ENCODE measurements at places on chromosomes 4 and X. TPM values are rescaled to one million over a fixed set of nuclear protein-coding genes. Genes with fewer than 3 reads are reported as not detected.

Gene ANKRD50
- 0.35 TPM for total RNA-seq

GRCh38 chr4:142088906-142089305 lies 452.5 kb downstream of the IL15 start:
- H3K4me3 ChIP-seq, result no peak overlapping the region
- H3K27me3 ChIP-seq, result no peaks in the 10 kb centered on the region
- no peak for DNase-seq
- H3K4me1 ChIP-seq, result no peaks in the 10 kb centered on the region

GRCh38 chrX:86195343-86195742 lies 47.1 kb downstream of the DACH2 start:
- H3K4me3 ChIP-seq, result no peak overlapping the region
- H3K27ac ChIP-seq, result no peak overlapping the region
- no peaks in the 10 kb centered on the region for H3K4me1 ChIP-seq
- H3K27me3 ChIP-seq, result no peaks in the 10 kb centered on the region
- no peaks in the 10 kb centered on the region for H3K36me3 ChIP-seq

Gene EDNRA
- not detected for total RNA-seq

DNA sequence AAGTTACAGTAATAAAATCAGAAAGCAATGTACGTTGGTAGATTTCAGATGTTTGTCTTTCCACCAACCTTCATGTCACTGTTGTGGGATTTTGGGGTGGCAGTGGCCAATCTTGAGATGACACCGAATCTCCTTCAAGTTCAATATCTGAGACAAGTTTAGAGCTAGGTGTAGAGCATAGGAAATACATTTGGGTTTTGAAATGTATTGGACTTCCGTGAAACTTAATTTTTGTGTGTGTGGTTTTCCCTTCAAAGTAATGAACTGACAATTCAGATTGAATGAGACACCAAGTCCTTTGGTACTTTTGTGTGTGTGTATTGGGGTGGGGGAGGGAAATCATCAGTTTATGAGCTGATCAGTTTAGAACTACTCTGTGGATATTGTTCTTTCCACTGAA lies 1.8 kb downstream of the WDR44 start:
- H3K27ac ChIP-seq, result peak overlapping the region; percentile 98
- H3K36me3 ChIP-seq, result peaks cover 5% of the 10 kb centered on the region
- DNase-seq, result no peak

- H3K27me3 ChIP-seq, result no peaks in the 10 kb centered on the region
- no peak for DNase-seq
- peaks cover 3% of the 10 kb centered on the region for H3K4me1 ChIP-seq
- H3K4me3 ChIP-seq, result no peak overlapping the region
These were observed 41.1 kb upstream of the AFF2 start for GRCh38 chrX:148459343-148459742.

- no peak overlapping the region for H3K4me3 ChIP-seq
- H3K4me1 ChIP-seq, result no peaks in the 10 kb centered on the region
These were observed 1953.0 kb upstream of the IGFBP7 start for GRCh38 chr4:59063015-59063720.

Gene OPHN1
- total RNA-seq, result 0.07 TPM

DNA sequence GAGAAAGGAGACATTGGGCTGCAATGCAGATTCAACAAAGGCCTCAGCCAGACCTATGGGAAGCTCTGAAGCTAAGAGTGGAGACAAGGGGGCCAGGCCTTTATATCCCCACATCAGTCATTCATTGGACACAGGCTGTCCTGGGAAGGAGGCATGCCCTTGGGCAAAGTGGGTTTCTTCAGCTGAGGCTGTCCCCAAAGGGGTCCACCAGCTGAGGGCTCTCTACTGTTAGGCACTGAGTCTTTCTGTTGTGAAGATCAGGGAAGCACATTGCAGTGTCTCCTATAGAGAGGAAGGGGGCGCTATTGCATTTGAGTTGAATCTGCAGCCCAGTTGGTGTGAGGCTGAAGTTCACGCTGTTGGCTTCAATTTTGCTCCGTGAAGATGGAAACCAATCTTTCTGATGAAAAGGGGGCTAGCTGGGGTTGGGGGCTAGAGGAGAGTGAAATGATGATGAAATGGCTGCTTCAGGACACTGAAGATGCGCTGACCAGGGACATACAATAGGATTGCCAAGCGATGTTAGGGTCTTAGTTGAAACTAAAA lies 48.0 kb downstream of the SLC25A5 start:
- peaks cover 2% of the 10 kb centered on the region for H3K27me3 ChIP-seq
- DNase-seq, result peak; percentile 56
- H3K36me3 ChIP-seq, result no peaks in the 10 kb centered on the region
- H3K4me1 ChIP-seq, result peaks cover 8% of the 10 kb centered on the region

DNA sequence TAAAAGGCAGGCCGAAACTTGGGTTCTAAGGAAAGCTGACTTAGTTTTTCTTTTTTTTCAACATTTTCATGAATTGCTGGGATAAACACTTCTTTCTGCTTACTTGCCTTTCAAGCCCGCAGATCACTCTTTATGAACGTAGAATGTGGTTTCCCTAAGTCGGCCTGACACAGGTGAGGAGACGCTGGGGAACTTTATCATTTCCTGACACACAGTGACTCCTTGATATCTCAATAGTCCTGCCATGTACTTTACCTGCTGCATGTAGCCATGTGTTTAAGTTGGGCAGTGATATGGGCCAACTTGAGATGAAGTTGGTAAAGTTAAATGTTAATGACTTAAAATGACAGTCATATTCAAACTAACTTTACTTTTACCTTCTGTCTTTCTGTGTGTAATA lies 26.6 kb upstream of the SNCA start:
- no peak overlapping the region for H3K27ac ChIP-seq
- no peak overlapping the region for H3K4me3 ChIP-seq
- peaks cover 7% of the 10 kb centered on the region for H3K27me3 ChIP-seq
- H3K4me1 ChIP-seq, result no peaks in the 10 kb centered on the region

Gene CT45A3
- not detected for total RNA-seq

- H3K27ac ChIP-seq, result no peak overlapping the region
- no peak for DNase-seq
- no peaks in the 10 kb centered on the region for H3K4me1 ChIP-seq
- H3K4me3 ChIP-seq, result no peak overlapping the region
These were observed 95.8 kb downstream of the MGST2 start for GRCh38 chr4:139761461-139761860.

Gene PAGE1
- not detected for total RNA-seq
